Naive B cell (primary cell): ENCODE measurements at places on chromosomes 6 and 20.

GRCh38 chr6:44132476-44132875, 5.1 kb downstream of the TMEM63B start:
- no peak for DNase-seq

- DNase-seq: no peak
Observed at GRCh38 chr20:56229812-56230211, 18.7 kb upstream of the MC3R start.

DNA sequence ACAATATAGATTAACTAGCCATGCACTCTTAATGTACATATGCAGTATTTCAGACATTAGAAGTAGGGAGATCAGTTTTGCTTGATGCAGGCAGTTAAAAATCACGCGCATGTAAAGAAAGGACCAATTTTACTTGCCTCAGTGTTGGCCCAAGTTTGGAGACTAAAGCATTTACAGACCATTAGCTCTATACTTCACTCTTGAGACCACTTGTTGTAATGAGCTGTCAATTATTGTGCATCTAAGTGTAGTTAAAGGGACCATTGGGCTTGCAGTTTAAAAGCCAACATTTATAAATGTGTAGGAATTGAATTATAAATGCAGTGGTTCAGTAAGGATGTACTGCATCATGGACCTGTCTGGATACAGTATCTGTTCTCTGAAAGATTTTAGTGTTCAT, 53.7 kb downstream of the PLCB4 start:
- DNase-seq: no peak

- DNase-seq: no peak
Observed at GRCh38 chr6:107956586-107957307, 1.3 kb downstream of the SEC63 start.

- DNase-seq: peak; percentile 24
Observed at GRCh38 chr6:157982102-157982562, 469 bp downstream of the SYNJ2 start.

GRCh38 chr20:46607849-46608497, 43.3 kb downstream of the SLC13A3 start:
- no peak for DNase-seq

GRCh38 chr20:61356196-61356595, 104.1 kb downstream of the CDH4 start:
- no peak for DNase-seq
